ENCODE measurements at places on chromosomes 6 and 20.

DNA sequence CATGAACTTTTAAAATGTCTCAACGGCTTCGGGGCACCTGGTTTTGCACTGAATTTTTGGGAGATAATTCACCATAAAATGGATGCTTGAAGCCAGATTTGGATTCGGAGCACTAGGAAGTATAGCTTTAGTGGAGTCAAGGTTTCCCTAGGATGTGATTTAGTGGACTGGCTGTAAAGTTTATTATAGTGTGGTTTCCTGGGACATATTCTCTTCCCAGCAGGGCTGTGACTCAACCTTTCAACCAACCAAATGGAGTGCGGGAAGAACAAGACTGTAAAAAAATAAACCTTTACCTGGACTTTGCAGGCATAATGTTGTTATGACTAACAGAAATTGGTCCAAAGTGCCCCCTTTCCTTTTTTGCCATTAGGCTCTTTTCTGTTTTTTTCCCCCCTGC lies 327.4 kb upstream of the MAN1A1 start:
- no peak for DNase-seq

DNA sequence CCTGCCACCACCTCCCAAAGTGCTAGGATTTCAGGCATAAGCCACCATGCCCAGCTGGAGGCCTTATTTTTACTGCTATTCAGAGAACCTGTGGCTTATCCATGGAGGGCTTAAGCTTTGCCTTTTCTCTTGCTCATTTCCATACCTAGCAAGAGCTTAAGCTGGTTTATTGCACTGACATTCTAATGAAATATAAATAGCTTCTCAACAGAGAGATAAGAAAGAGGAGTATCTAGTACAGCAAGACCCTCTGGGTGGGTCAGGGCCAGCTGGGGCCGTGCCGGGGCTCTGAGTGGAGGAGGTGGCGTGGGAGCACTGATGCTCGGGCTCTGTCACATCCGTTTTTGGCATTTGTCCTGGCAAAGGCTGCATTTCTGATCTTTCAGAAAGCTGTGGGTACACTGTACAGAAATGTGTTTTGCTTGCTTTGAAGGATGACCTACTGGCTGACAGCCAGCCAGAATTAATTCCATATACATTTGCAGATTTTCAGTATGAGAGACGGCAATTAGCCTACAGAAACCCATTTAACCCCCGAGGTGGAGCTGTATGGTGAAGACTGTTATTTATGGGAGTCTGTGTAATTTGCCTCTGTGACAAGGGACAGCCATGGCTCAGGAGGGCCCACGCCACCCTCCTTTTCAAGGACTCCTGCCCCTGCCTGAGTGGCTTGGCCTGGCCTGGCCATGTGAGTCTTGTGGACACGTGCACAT lies 181.6 kb upstream of the AKAP12 start:
- no peak for DNase-seq

GRCh38 chr20:33828326-33828844 lies 17.2 kb downstream of the CHMP4B start:
- no peak for DNase-seq

- no peak for DNase-seq
These were observed 90.5 kb downstream of the MAN1A1 start for GRCh38 chr6:119259027-119259426.

DNA sequence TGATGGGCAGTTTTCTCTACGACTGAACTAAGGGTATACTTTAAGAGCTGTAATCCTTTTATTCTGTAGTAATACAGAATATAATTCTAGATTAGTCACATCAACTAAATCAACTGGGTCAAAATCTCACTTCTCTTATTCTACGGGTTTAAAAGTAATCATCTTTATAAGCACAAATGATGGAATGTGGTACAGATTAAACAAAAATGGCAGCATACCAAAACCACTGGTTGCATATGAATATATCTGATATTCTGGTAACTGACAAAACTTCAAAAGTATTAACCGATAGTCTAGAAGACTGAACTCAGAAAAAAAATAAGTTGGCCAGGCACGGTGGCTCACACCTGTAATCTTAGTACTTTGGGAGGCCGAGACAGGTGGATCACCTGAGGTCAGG lies 7.0 kb downstream of the SOD2 start:
- no peak for DNase-seq

DNA sequence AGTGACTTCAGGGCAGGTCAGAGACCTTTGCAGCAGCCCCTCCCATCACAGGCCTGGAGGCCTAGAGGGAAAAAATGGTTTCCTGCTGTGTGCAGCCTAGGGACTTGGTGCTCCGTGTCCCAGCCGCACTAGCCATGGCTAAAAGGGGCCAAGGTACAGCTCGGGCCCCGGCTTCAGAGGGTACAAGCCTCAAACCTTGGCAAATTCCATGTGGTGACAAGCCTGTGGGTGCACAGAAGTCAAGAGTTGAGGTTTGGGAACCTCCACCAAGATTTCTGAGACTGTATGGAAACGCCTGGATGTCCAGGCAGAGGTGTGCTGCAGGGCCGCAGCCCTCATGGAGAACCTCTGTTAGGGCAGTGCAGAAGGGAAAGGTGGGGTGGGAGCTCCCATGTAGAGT lies 34.0 kb downstream of the UBE3D start:
- no peak for DNase-seq

GRCh38 chr6:37170273-37171200 lies 585 bp downstream of the PIM1 start:
- peak; percentile 36 for DNase-seq

DNA sequence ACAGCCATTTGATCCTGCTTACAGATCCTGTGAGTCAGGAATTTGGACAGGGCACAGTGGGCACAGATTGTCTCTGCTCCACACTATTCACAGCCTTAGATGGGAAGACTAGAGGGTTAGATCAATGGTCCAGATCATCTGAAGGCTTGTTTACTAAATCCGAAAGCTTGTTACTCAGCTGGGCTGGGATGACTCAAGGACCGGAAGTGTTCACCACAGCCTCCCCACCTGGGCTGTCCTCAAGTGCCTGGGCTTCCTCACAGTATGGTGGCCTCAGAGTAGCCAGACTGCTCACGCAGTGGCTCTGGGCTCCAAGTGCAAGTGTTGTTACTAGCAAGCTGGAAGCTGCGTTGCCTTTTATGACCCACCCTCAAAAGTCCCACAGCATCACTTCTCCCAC lies 75.4 kb upstream of the INSM1 start:
- DNase-seq: no peak

- DNase-seq: no peak
These were observed 435.0 kb downstream of the HAO1 start for GRCh38 chr20:7505152-7505834.

- no peak for DNase-seq
These were observed 102.9 kb downstream of the SLX4IP start for GRCh38 chr20:10537850-10538480.

DNA sequence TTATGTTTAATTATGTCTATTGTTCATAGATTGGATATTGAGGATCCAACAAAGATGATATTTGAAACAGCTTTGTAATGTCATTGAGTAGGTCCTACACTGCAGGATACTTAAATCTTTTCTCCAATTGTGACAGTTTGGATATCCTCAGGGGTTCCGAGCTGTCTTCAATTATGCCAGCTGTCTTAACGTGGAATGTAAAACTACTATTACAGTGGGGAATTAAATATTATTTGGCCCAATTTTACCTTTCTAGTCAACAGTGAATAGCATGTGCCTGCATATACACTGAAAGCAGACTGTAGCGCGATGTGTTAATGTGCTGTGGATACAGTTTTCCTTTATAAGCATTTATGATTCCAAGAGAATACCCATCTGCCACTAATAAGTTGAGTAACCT lies 156.9 kb downstream of the GRIK2 start:
- DNase-seq: no peak

DNA sequence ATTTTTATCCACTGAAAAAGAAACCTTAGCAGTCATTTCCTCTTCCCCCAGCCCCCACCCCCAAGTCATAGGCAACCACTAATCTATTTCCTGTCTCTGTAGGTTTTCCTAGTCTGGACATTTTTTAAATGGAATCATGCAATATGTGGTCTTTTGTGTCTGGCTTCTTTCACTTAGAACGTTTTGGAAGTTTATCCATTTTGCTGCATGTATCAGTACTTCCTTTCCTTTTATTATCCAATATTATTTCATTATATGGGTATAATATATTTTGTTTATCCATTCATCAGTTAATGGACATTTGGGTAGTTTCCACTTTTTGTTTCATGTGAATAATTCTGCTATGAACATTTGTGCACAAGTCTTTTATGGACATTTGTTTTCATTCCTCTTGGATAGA lies 99.3 kb upstream of the BMP5 start:
- no peak for DNase-seq

GRCh38 chr20:62604796-62605195 lies 37.5 kb upstream of the SLCO4A1 start:
- DNase-seq: no peak

DNA sequence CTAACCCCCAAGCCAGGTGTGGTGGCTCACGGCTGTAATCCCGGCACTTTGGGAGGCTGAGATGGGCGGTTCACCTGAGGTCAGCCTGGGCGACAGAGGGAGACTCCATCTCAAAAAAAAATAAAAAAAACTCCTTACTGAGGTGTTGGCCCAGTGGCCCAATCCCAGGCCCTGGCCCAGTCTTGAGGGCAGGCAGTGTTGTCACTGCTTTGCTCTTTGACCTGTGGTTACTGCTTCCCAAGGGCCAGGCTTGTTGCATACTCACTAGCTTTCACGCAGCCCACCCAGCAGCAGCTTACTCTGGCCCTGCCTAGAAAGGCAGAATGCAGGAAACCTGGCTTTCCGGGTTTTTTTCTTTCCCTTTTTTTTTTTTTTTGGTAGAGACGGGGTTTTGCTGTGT lies 13.2 kb downstream of the CNPY3 start:
- DNase-seq: no peak

GRCh38 chr6:161869491-161869890 lies 595.6 kb upstream of the AGPAT4 start:
- no peak for DNase-seq

- DNase-seq: no peak
These were observed 37.6 kb upstream of the CST5 start for GRCh38 chr20:23917024-23917725.

- DNase-seq: peak; percentile 17
These were observed 782 bp downstream of the TRMT11 start for GRCh38 chr6:125987026-125987617.

- no peak for DNase-seq
These were observed 8.0 kb upstream of the BCAS1 start for GRCh38 chr20:54078296-54078984.

GRCh38 chr20:31770243-31770642 lies 31.2 kb downstream of the TPX2 start:
- DNase-seq: no peak

- no peak for DNase-seq
These were observed 105.2 kb upstream of the CARMIL1 start for GRCh38 chr6:25173951-25174474.

- DNase-seq: no peak
These were observed 114.1 kb downstream of the KIF16B start for GRCh38 chr20:16459019-16459700.

- DNase-seq: no peak
These were observed 64.8 kb downstream of the AIG1 start for GRCh38 chr6:143125455-143125854.

DNA sequence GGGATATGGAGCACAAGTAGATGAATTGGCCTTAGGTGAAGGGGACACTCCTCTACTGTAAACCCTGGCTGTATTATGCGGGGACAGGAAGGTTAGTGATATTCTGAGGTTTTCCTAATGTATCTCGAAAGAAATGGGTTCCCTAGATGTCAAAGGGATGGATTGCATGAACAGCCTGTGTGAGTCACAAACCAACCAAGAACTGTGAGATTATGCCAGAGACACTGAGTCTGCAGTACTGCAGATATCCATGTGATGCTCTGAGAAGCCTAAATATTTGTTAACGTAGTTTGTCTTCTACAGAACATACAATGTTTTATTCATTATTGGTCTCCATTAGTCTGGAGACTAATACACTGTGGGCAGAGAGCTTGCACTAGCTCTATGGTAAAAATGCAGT lies 182.2 kb downstream of the AKAP7 start:
- DNase-seq: no peak

GRCh38 chr6:7239590-7239948 lies 73.4 kb downstream of the SSR1 start:
- no peak for DNase-seq

- no peak for DNase-seq
These were observed 7.5 kb downstream of the RFX6 start for GRCh38 chr6:116884530-116884929.

GRCh38 chr6:11358904-11359830 lies 126.7 kb upstream of the NEDD9 start:
- no peak for DNase-seq

GRCh38 chr6:114471450-114471849 lies 128.6 kb upstream of the HS3ST5 start:
- DNase-seq: no peak

DNA sequence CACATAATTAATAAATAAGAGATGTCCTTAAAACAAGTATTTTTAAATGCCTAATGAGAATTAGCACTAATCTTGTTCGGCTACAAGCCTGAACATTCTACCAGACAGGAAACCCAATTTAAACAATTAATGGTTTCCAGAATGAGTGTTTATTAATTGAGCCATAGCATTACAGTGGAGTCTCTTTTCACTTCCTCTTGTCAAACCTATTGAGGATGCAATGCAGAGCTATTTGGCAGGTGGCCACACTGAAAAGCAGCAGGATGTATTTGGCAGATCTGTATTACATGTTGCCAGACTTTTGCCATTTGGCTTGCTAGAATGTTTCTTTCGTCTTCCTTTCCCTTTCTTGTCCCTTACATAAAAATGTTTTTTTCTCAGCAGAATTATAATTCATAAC lies 475.2 kb upstream of the MARCKS start:
- no peak for DNase-seq

DNA sequence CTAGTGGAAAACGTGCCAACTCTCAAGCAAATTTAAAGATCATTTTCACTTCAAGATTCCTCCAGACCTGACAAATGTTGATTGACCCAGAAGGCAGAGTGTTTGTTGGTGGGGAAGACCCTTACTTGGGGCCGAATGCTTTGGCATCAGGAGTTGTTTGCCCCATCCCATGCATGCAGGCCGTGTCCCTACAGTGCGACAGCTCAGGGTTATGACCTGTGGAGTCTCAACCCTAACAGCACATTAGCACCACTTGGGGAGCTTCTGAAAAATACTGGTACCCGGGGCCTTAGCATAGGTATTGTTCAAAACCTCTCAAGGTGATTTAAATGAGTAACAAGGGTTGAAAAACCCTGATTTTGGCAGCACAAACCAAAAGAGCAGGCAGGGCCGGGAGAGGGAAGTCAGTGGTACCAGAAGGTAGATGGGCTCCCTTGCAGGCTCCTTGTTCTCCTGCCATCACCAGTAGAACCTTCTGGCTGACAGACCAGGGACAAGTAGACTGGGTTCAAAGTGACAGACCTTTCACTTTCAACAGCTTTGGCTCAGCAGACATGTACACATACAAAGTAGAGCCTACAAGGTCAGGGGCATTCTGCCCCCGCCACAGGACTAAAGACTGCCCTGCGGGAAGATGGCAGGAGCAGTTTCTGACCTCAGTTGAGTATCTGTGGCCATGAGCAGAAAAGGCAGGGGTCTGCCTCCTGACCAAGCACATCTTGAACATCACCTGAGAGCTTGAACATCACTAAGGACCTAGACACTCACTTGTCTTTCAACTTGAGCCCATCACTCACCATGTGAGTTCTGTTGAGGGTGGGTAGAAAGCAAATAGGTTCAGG lies 39.6 kb downstream of the PLCG1 start:
- DNase-seq: no peak
